Anterior cingulate cortex (tissue), 58 donors: ENCODE measurements at places on chromosomes 3 and 15.

GRCh38 chr3:53163444-53164387, 2.7 kb downstream of the PRKCD start:
- DNase-seq, result no peak

DNA sequence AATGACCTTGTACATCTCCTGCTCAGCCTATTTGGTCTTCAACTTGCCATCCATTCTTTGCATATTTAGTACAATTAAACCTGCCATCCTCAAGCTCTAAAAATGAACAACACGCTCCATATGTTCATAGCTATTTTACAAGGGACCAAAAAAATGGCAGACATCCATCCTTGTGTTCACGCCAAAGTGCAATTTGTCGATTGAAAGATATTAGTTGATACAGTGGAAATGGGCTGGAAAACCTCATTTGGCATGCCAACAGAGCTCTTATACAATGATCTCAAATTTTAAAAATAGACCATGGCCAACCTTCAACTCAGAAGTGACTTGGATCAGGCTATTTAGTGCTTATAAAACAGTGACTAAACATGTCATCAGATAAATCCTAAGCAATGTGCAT, 413.6 kb upstream of the ARL6 start:
- DNase-seq, result no peak

- no peak for DNase-seq
These were observed 5.6 kb downstream of the CD96 start for GRCh38 chr3:111547631-111548030.

- DNase-seq, result no peak
These were observed 136.6 kb downstream of the MCTP2 start for GRCh38 chr15:94367726-94368535.

GRCh38 chr15:41096178-41096577, 19.9 kb downstream of the INO80 start:
- no peak for DNase-seq

DNA sequence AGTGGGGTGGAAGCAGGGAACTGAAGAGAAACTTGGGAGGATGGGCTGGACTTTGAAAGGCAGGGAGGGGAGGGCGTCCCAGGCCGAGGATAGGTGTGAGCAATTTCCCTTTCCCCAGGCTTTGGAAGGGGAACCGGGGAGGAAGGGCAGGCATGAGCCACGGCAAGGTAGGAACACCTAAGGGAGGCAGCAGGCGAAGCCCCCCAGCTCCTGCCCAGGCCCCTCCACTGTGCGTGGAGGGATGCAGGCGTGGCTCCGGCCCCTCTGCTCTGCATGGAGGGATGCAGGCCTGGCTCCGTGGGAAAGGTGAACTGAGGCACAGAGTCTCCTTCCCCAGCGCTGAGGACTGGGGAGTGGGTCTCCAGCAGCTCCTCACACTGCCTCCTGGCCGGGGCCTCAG, 236.4 kb downstream of the XXYLT1 start:
- DNase-seq, result no peak

GRCh38 chr3:41726891-41727290, 235.0 kb downstream of the ULK4 start:
- no peak for DNase-seq

- DNase-seq, result no peak
These were observed 229.7 kb upstream of the ICE2 start for GRCh38 chr15:60708684-60709083.

DNA sequence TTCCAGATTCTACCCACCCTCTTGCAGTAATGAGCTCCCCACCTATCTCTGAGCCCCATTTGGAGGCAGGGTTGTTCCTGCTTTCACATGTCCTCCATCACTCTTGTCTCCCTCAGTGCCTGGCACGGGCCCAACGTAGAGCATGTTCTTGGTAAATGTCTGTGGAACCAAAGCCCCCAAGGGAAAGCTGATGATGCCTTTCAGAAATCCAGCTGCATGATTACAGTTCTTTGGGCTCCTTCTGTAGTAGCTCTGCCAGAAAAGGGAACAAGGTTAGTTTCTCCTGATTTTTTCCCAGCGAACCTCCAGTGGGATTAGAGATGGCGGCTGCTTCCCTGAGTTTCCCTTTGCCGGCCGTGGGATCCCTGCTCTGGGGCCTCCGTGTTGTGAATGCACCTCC, 39.3 kb downstream of the CGNL1 start:
- no peak for DNase-seq

GRCh38 chr15:59539799-59540198, 71.8 kb upstream of the GCNT3 start:
- no peak for DNase-seq

- DNase-seq, result no peak
These were observed 66.5 kb downstream of the TLE3 start for GRCh38 chr15:70031261-70031660.

- DNase-seq, result no peak
These were observed 12.7 kb upstream of the CLDN16 start for GRCh38 chr3:190375246-190375645.

DNA sequence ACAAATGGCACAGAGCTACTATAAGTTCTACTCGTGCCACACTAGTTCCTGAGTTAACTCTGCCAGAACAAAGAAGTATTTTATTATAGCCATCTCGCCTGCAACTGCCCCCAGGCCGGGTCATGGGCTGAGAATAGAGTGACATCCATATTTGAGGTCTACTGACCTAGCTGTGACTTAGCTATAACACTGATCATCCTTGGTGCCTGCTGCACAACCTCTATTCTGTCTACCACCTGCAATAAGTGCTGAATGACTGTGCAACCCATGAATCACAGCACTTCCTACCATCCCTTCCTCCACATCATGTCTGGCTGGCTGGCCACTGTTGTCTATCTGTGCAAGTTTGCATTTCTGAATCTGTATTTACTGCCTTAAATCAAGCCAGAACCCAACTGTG, 506.5 kb upstream of the TBL1XR1 start:
- no peak for DNase-seq

DNA sequence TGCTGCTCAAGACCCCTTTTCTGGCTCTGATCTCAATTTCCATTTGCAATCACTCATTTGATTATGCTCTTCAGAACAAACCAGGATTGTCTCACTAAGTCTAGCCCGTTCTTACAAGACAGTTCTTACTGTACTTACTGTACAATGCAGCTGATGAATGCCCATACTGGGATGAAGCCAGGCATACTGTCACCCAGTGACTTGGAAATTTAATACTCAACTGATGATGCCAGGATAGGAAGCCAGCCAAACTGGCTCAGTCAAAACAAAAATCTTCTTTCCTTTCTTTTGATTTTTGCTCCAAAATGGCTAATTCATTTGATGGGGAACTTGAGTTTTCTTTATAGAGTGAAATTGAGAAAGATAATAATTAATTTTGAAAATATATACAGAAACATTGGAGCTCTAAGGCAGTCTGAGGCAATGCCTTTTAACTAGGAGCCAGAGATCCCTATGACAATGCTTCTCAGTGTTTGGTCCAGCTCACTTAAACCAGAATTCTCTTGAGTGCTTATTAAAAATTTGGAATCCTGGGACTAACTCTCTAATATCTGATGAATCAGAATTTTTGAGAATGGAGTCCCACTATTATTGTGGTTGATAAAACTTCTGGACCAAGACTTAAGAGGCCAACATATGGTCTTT, 265.6 kb upstream of the THBS1 start:
- DNase-seq, result no peak

- DNase-seq, result no peak
These were observed 2.3 kb downstream of the MELTF start for GRCh38 chr3:197027151-197027895.

DNA sequence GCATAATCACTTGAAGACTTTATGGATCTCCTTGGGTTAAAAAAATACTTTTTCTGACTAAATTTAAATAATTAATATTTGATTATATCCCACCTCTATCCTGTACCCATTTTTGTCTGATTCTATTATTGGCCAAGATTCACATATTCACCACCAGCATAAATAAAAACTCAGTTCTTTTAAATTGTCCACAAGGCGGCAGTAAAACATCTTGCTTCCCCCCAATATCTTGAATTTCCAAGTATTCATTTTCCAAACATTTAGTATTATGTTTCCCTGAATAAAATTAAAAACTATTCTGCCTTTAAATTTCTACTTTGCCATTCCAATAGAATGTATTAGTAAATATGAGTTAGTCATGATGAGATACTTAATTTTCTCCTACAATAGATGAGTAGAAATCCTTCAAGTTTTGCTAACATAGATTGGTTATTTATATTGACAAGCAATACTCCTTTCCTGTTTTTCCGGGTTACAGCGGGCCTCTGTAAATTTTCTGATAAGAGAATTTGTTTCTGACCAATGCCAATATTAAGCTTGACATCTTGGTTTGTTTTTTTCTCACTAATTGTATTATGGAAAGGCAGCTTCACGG, 218.7 kb upstream of the MDFIC2 start:
- DNase-seq, result no peak

- DNase-seq, result no peak
These were observed 23.5 kb downstream of the PTH1R start for GRCh38 chr3:46901061-46901460.

GRCh38 chr15:100099976-100100375, 241.8 kb downstream of the ADAMTS17 start:
- DNase-seq, result no peak

DNA sequence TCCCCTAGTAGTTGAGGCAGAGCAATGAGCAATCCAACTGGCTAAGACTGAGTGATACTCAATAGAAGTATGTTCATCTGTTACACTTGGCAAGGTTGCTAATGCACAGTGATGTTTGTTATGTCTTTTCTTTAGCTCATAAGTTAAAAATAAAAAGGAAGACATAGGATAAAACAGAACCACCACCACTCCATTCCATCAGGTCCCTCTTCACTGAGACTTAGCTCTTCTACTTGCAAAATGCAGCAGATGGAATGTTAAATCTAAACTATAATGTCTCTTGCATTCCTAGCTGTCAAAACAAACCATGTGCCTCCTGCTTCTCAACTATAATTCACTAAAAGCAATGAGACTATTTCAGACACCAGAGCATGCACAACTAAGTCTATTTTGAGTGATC, 265.6 kb upstream of the UBE2E2 start:
- DNase-seq, result no peak

- DNase-seq, result no peak
These were observed 373.4 kb downstream of the DIPK2A start for GRCh38 chr3:144344925-144345548.

- DNase-seq, result no peak
These were observed 911 bp downstream of the RFTN1 start for GRCh38 chr3:16512435-16513140.

- no peak for DNase-seq
These were observed 41.0 kb downstream of the ITGB5 start for GRCh38 chr3:124846189-124846588.

DNA sequence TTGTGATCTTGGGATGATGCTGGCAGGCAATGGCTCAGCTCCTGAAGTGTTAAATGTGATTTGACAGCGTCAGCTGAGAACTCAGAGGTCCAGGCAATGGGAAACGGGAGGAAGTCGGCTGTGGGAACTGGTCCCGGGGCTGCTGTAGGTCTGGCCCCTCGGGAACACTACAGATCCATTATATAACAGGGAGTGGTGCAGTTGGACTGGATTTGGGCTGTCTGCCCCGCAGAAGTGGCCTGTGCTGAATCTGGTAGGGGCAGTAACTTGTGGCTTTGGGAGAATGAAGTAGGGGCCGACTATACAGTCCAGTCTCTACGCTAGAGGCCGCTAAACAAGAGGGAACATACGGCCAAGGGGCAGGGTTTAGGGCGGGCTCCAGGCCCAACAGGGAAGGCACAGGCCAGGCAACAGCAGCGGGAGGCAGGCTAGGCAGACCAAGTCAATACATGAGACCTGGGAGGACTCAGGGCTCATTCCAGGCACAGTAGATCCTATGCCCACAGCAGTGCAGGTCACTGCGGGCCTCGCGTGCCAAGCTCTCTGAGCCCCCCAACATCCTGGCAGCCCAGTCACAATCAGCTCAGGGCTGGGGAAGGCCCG, 20.3 kb upstream of the IL16 start:
- no peak for DNase-seq

GRCh38 chr15:72098040-72098439, 19.9 kb downstream of the MYO9A start:
- no peak for DNase-seq
